ENCODE measurements at places on chromosomes 1 and 21.

GRCh38 chr21:45970674-45971615, 10.6 kb upstream of the COL6A1 start:
- no peak overlapping the region for H3K27ac ChIP-seq
- no peak overlapping the region for H3K4me3 ChIP-seq

DNA sequence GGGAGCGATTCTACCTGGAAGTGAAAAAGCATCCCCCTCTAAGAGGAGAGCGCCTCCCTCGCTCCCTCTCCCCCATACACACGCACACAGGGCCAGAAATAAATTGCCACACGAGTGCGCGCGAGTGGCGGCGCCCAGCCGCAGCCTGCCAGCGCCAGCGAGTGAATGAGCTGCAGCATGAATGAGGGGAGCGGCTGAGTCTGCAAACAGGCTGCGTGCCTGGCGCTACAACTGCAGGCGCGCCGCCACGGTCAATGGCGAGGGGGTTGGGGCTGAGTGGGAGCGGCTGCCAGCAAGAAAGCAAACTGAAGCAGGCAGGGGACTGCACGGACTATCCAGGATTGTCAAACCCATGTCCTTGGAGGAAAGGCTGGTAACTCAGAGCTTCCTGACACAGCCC, 2.2 kb downstream of the CAMK1G start:
- H3K4me3 ChIP-seq, result peak overlapping the region; percentile 32
- H3K4me1 ChIP-seq, result peaks cover 8% of the 10 kb centered on the region
- no peaks in the 10 kb centered on the region for H3K36me3 ChIP-seq
- no peak overlapping the region for H3K27ac ChIP-seq

- H3K27ac ChIP-seq, result no peak overlapping the region
- H3K4me1 ChIP-seq, result no peaks in the 10 kb centered on the region
- H3K36me3 ChIP-seq, result no peaks in the 10 kb centered on the region
- H3K27me3 ChIP-seq, result no peaks in the 10 kb centered on the region
Observed at GRCh38 chr1:175481126-175482070, 262.0 kb downstream of the TNR start.

GRCh38 chr1:243501002-243501401, 245.2 kb downstream of the SDCCAG8 start:
- no peak overlapping the region for H3K27ac ChIP-seq
- no peaks in the 10 kb centered on the region for H3K36me3 ChIP-seq
- no peak for DNase-seq
- no peaks in the 10 kb centered on the region for H3K4me1 ChIP-seq
- no peaks in the 10 kb centered on the region for H3K27me3 ChIP-seq

- H3K4me3 ChIP-seq, result no peak overlapping the region
- H3K36me3 ChIP-seq, result peaks cover 5% of the 10 kb centered on the region
- DNase-seq, result no peak
- H3K27ac ChIP-seq, result no peak overlapping the region
- no peaks in the 10 kb centered on the region for H3K27me3 ChIP-seq
Observed at GRCh38 chr21:37416914-37417313, 50.3 kb downstream of the DYRK1A start.

DNA sequence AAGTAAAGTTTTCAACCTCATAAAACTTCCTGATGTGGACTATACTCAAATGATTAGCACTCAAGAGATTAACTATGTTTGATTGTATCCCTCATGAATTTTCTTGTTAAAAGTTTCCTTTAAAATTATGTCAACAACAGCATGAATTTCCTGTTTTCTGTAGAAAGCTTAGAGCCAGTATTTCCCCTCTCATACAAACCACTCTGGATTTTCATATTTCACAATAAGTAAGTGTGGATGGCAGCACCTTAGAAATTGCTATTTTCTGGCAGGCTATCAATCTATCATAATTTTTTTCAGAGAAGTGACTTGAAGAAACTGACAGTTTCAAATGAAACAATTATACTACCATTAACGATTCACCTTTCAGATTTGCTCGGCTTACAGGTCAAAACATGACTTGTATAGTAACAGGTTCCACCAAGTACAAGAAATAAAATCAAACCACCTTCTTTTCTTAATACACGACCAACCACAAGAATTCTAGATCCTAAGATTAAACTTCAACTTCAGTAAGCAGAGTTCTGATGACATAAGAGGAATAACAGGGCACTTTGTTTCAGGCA, 20.8 kb downstream of the ELK4 start:
- no peaks in the 10 kb centered on the region for H3K4me1 ChIP-seq
- no peaks in the 10 kb centered on the region for H3K27me3 ChIP-seq
- DNase-seq, result no peak
- no peak overlapping the region for H3K27ac ChIP-seq

- no peak overlapping the region for H3K4me3 ChIP-seq
- H3K36me3 ChIP-seq, result no peaks in the 10 kb centered on the region
- no peaks in the 10 kb centered on the region for H3K27me3 ChIP-seq
- no peak for DNase-seq
- H3K4me1 ChIP-seq, result no peaks in the 10 kb centered on the region
- no peak overlapping the region for H3K27ac ChIP-seq
Observed at GRCh38 chr21:31041295-31042079, 3.2 kb upstream of the KRTAP19-8 start.

- DNase-seq, result no peak
- H3K4me1 ChIP-seq, result no peaks in the 10 kb centered on the region
- no peaks in the 10 kb centered on the region for H3K27me3 ChIP-seq
- H3K36me3 ChIP-seq, result no peaks in the 10 kb centered on the region
- no peak overlapping the region for H3K4me3 ChIP-seq
Observed at GRCh38 chr1:33186936-33187335, 5.1 kb upstream of the TRIM62 start.

- H3K4me3 ChIP-seq, result no peak overlapping the region
- peaks cover 9% of the 10 kb centered on the region for H3K36me3 ChIP-seq
- no peaks in the 10 kb centered on the region for H3K4me1 ChIP-seq
- no peak for DNase-seq
Observed at GRCh38 chr1:236812334-236813030, 17.4 kb downstream of the MTR start.

GRCh38 chr1:185568155-185569123, 165.8 kb upstream of the HMCN1 start:
- no peaks in the 10 kb centered on the region for H3K36me3 ChIP-seq
- H3K27me3 ChIP-seq, result no peaks in the 10 kb centered on the region
- H3K4me3 ChIP-seq, result no peak overlapping the region

DNA sequence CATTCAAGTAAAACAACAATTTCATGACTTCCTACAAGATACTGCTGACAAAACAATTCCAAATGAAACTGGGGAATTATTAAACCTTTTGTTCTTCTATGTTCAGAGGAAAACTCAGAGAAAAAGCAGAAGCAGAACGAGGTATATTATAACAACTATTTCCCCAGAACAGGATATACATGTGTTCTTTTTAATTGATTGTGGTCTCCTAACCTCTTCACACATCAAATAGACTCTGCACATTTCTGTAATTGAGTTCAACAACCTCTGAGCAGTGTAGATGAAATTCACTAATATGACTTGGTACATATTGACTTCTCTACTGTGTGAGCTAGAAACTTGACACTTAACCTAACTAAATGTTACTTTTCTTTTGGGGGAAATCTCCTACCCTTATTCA, 584.2 kb downstream of the NEGR1 start:
- H3K36me3 ChIP-seq, result no peaks in the 10 kb centered on the region
- H3K4me3 ChIP-seq, result no peak overlapping the region
- H3K4me1 ChIP-seq, result no peaks in the 10 kb centered on the region
- H3K27me3 ChIP-seq, result no peaks in the 10 kb centered on the region
- no peak for DNase-seq

GRCh38 chr1:21705303-21705980, 36.3 kb upstream of the RAP1GAP start:
- H3K4me3 ChIP-seq, result no peak overlapping the region
- DNase-seq, result no peak
- H3K27ac ChIP-seq, result no peak overlapping the region
- H3K27me3 ChIP-seq, result no peaks in the 10 kb centered on the region
- H3K36me3 ChIP-seq, result peaks cover 32% of the 10 kb centered on the region
- peaks cover 2% of the 10 kb centered on the region for H3K4me1 ChIP-seq

- no peak for DNase-seq
- no peak overlapping the region for H3K4me3 ChIP-seq
- H3K27ac ChIP-seq, result no peak overlapping the region
- peaks cover 41% of the 10 kb centered on the region for H3K36me3 ChIP-seq
Observed at GRCh38 chr1:219990782-219991510, 55.4 kb downstream of the EPRS1 start.

GRCh38 chr1:206575165-206575893, 36.9 kb downstream of the EIF2D start:
- no peak for DNase-seq
- H3K4me1 ChIP-seq, result no peaks in the 10 kb centered on the region
- 0 out of 2 replicates have a peak, but pooled peaks cover 3% of the 10 kb centered on the region for H3K27me3 ChIP-seq
- H3K4me3 ChIP-seq, result no peak overlapping the region
- no peak overlapping the region for H3K27ac ChIP-seq
- H3K36me3 ChIP-seq, result no peaks in the 10 kb centered on the region

DNA sequence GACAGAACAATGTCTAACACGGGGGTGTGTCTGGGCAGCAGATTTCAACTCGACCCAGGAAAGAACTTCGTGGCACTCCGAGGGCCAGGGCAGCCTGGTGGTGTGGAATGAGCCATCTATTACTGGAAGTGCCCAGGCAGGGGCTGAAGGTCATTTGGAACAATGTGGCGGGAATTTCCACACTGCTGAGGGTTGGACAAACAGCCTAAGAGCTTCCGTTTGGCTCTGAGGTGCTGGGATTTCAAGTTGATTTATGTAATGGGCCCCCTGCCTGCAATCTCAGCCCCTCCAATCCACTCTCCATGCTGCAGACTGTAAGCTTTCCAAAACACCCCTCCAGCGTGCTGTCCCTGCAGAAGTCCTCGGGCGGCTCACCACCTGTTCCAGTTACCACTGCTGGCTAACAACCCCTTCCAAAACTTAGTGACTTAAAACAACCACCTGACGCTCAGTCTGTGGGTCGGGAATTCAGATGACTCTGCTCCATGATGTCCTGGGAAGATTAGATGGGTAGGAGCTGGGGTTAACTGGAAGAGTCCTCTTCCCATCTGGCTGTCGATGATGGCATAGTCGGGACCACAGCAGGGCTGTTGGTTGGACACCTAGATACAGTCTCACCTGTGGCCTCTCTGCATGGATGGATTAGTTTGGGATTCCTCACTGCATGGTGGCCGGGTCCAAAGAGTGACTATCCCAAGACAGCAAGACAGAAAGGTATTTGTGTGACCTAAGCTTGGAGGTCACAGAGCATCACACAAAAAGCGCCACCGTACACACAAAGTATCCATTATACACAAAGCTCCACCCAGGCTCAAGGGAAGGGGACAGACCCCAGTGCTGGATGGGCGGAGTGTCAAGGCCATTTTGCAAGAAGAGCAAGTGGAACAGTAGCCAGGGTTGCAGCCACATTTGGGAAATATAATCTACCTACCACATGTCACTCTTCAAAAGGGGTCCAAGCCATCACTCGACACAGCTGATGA, 89.7 kb upstream of the IFFO2 start:
- DNase-seq, result no peak
- H3K36me3 ChIP-seq, result no peaks in the 10 kb centered on the region
- no peaks in the 10 kb centered on the region for H3K27me3 ChIP-seq
- no peak overlapping the region for H3K4me3 ChIP-seq
- H3K4me1 ChIP-seq, result peaks cover 3% of the 10 kb centered on the region

GRCh38 chr1:200022239-200022804, 5.2 kb upstream of the NR5A2 start:
- DNase-seq, result no peak
- H3K36me3 ChIP-seq, result no peaks in the 10 kb centered on the region
- no peak overlapping the region for H3K27ac ChIP-seq
- H3K4me1 ChIP-seq, result no peaks in the 10 kb centered on the region
- no peaks in the 10 kb centered on the region for H3K27me3 ChIP-seq

DNA sequence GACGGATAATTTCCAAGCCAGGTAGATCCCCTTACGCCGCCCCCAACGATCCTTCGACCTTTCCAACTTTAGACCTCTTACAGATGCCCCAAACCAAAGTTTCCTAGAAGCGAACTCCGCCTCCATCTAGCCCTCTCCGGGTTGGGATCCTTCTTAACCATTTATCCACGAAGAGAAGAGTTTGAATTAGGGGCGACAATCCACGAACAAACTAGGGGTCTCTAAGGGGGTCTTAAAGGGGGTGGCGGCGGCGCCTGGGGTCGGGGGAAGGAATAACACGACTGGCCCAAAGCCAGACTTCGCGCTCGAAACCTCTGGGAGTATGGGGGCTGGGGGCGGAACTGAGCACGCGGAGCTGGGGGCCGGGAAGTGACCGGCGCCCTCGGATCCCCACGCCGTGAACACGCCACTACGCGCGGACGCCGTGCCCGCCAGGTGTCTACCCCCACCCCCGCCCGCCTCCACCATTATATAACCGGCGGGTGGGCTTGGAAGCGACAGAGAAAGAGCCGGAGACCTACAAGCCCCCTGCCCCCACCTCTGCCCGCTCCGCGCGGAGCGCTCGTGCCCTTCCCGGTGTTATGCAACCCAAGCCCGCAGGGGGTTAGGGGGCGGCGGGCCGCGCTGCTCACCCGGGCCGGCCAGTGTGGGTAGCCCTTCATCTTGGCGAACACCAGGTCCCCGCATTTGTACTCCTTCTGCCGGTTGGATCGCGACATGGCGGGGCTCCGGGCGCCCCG, 594 bp downstream of the HDGF start:
- peak overlapping the region; percentile 96 for H3K27ac ChIP-seq
- H3K4me1 ChIP-seq, result peaks cover 33% of the 10 kb centered on the region
- no peaks in the 10 kb centered on the region for H3K36me3 ChIP-seq
- DNase-seq, result peak; percentile 72
- H3K27me3 ChIP-seq, result no peaks in the 10 kb centered on the region
- peak overlapping the region; percentile 75 for H3K4me3 ChIP-seq

GRCh38 chr1:209038316-209038715, 545.2 kb upstream of the CAMK1G start:
- H3K4me1 ChIP-seq, result no peaks in the 10 kb centered on the region
- no peaks in the 10 kb centered on the region for H3K36me3 ChIP-seq
- no peak overlapping the region for H3K27ac ChIP-seq

- H3K4me1 ChIP-seq, result peaks cover 15% of the 10 kb centered on the region
- H3K4me3 ChIP-seq, result peak overlapping the region; percentile 53
- no peaks in the 10 kb centered on the region for H3K36me3 ChIP-seq
Observed at GRCh38 chr1:226111098-226111882, 48.8 kb downstream of the H3-3A start.

DNA sequence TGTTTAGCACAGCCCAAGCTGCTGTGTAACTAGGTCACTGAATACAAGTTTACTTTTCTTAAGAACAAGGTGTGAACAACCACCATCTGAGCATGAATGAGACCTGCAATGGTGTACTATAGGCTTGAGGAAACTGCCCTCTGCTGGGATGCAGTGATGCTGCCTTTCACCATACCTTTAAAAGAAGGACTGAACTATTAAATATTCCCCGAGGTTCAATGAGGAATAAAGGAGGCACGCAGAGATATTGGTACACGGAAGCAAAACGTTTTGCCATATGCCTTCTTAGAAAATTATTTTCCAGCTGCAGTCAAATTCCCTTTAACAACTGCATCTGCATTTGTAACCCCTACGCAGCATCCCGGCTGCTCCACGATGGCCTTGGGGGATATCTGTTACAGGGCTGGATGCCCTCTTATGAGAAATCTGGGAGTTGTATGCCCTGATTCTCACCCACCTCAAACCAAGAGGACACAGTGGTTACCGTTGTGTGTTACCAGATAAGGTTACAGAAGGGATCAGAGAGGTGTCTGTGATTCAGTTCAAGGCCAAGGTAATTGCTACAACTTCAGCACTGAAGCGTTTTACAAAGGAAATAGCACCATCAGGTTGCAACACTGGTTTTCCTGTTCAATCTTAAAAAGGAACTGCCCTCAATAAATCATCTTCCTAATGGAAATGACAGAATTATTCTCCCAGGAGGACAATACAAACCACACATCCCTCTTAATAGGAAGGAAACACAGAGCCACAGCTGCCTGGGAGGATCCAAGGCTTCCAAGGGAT, 470.5 kb downstream of the LTN1 start:
- no peaks in the 10 kb centered on the region for H3K27me3 ChIP-seq
- no peaks in the 10 kb centered on the region for H3K36me3 ChIP-seq
- no peaks in the 10 kb centered on the region for H3K4me1 ChIP-seq
- H3K27ac ChIP-seq, result no peak overlapping the region
- no peak overlapping the region for H3K4me3 ChIP-seq
